ENCODE measurements at places on chromosomes 12 and 14.
A peak's percentile ranks its signal among the peaks of the same experiment; 100 is the strongest.

- DNase-seq, result no peak
Observed at GRCh38 chr12:11839091-11839641, 189.7 kb downstream of the ETV6 start.

DNA sequence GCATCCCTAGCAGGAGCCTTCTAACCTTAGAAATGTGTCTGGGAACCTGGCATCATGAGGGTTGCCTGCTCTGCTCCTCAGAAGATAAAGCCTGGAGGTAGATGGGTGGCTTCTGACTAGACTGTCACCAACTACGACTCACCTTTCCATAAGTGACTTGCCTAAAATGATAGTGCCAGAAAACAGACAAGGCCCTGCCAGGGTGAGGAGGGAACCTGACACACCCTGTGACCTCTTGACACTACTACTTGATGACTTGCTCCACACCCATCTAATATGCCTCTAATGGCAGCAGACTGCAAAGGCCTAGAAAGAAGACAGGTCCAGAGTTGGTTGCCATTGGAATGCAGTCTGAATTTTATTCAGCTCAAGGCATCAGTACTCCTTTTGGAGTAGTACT, 9.4 kb downstream of the RNF41 start:
- no peak for DNase-seq

DNA sequence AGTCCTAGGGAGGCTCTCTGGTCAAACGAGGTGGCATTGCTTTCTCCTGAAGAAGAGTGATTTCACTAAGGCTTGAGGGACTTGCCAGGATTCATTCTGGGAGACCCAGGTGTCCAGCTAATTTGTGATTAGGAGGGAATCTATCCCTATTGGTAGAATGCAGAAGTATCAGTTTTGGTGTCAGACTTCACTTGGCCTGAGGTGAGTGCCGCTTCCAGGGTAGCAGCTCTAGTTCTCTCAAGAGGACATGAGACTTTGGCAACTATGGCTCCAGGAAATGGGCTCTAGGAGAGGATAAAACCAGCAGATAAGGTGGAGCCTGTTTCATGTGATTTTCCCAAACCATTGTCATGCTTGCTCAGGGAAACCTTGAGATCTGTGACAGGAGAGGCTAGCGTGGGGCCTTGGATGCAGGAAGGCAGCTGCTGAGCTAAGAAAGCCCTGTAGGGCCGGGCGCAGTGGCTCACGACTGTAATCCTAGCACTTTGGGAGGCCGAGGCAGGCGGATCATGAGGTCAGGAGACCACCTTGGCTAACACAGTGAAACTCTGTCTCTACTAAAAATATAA, 11.6 kb upstream of the TMEM117 start:
- DNase-seq, result no peak

DNA sequence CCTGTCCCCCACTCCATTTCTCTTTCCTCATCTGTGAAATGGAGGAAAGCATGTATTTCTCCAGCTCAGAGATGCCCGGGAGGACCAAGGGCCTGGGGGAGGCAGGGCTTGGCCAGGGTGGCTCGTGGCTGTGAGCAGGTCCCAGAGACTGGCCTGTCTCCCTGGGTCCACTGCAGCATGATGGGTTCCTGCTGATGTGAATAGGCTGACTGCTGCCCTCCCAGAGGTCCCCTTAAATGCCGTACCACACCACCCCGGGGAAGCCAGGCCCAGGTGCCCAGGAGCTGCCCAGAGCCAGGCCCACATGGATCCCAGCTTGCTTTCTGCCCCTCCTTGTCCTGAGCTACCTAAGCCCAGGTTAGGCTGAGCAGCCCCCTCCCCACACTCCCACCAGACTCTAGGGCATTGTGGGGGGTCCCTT, 158.2 kb upstream of the C14orf180 start:
- peak; percentile 53 for DNase-seq

GRCh38 chr12:102167821-102168604, 29.6 kb downstream of the PMCH start:
- no peak for DNase-seq

GRCh38 chr12:108757856-108758255, 26.5 kb upstream of the CORO1C start:
- no peak for DNase-seq

GRCh38 chr14:75342762-75343599, 64.4 kb downstream of the FOS start:
- DNase-seq, result no peak

GRCh38 chr12:24488091-24488596, 460.8 kb downstream of the BCAT1 start:
- DNase-seq, result no peak

GRCh38 chr12:52086366-52086765, 6.9 kb downstream of the SMIM41 start:
- DNase-seq, result no peak

- no peak for DNase-seq
Observed at GRCh38 chr12:65699251-65699650, 125.0 kb upstream of the HMGA2 start.

- no peak for DNase-seq
Observed at GRCh38 chr14:103811189-103811588, 36.2 kb downstream of the PPP1R13B start.

- DNase-seq, result no peak
Observed at GRCh38 chr12:53924521-53925405, 13.9 kb upstream of the HOXC13 start.

DNA sequence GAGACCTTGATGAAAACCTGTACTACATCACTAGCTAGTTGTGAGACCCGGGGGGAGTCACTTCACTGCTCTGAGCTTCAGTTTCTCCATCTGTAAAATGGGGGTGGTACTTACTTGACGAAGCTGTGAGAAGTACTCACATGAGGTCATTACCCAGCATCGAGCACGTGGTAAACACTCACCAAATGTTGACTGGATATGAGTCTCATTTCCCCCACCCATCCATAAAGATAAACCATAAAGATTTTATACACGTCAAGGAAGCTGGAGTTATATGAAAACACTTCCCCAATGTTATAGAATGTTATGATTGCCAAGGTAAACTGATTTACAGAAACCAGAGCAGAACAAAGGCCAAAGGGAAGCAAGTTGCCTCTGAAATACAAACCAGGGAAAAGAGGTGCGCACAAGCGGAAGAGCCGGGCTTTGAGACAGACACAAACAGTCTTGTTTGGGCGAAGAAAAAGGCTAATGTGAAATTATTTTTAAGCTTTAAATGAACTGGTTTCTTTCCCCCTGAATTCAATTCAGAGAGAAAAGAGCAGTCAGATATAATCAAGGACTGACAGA, 536.8 kb downstream of the MED13L start:
- DNase-seq, result no peak

GRCh38 chr12:107704041-107704440, 18.4 kb downstream of the PWP1 start:
- DNase-seq, result no peak

- no peak for DNase-seq
Observed at GRCh38 chr12:48686615-48687334, 4.7 kb upstream of the KANSL2 start.

DNA sequence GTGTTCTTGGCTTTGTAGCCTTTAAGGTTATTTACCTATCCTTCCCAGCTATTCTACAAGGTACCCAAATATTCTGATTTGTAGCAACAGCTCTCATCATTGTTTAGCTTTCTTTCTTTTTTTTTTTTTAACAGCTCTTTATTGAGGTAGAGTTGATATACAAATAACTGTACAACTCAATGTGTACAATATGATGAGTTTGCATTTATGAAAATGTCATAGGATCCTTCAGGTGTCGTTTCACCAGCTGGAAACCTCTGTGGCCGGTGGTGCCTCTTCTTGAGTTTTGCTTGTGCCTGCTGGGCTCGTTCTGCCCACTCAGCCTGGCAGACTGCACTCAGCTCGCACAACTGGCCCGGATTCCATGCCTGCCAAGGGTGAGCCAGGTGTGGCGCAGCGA, 26.9 kb upstream of the TBPL2 start:
- no peak for DNase-seq

- no peak for DNase-seq
Observed at GRCh38 chr12:24373004-24373403, 423.5 kb upstream of the SOX5 start.

DNA sequence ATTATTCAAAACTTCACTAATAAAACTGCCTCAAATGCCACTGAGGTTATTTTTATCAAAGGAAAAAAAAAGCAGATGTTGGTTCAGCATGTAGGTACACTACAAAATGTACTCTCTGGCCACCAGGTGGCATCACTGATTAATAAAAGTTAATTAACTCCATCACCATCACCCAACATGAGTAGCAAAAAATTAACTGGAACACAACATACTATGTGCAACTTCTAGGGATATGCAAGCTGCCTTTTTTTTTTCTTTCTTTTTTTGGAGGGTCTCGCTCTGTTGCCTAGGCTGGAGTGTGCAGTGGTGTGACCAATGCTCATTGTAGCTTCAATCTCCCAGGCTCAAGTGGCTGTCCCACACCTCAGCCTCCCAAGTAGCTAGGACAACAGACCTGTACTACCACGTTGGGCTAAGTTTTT, 43.8 kb upstream of the NR2C1 start:
- peak; percentile 83 for DNase-seq

- no peak for DNase-seq
Observed at GRCh38 chr12:49843876-49844437, 1.1 kb upstream of the BCDIN3D start.

GRCh38 chr14:23578560-23579310, at the start of gene JPH4:
TSS of gene JPH4 (minus strand) at chr14:23578790. CDS start at chr14:23577453, 1,337 bp downstream.
- peak; percentile 34 for DNase-seq

GRCh38 chr14:61147831-61148549, 133.1 kb downstream of the TMEM30B start:
- peak; percentile 70 for DNase-seq

- DNase-seq, result no peak
Observed at GRCh38 chr12:128543460-128543859, 276.5 kb downstream of the TMEM132C start.

- no peak for DNase-seq
Observed at GRCh38 chr12:10398168-10398567, 8.3 kb upstream of the KLRK1 start.

DNA sequence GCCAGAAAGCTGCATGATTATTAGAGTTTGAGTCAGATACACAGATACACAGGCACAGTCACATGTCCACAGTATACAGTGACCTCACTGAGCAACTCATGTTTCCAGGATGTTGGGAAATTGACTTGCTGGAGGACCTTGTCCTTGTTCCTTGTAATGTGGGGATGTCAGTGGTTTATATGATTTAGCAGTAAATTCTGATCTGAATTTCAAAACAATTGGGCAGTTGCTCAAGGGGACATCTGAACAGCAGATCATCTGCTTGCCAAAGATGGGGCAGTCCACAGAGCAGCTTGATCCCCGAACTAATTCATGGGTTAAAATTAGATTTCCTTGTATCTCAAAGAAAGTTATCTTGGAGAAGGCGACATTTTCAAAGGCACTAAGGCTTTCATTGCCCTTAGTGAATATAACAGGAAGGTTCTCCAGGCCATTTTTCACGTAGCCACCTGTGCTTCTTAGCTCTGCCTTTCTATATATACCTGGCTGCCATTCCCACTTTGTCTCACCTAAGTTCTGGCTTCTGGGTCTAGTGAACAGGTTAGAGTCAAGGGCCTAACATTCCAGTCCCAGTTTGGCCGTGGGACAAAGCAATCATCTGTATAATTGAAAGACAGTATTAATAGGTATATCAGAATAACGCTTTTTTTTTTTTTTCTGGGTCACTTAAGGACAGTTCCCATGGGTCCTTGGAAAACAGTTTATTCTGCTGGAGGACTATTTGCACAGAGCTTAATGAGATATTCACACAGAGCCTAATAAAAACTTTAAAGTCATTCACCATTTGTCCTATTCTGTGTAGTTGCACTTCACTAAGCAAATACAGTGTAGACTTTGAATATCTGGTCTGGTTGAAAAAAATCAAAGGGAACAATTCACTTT, 64.9 kb upstream of the STRN3 start:
- DNase-seq, result peak; percentile 72

- no peak for DNase-seq
Observed at GRCh38 chr12:29609431-29610215, 112.1 kb upstream of the OVCH1 start.

- no peak for DNase-seq
Observed at GRCh38 chr14:23389396-23389795, 12.6 kb downstream of the CMTM5 start.

DNA sequence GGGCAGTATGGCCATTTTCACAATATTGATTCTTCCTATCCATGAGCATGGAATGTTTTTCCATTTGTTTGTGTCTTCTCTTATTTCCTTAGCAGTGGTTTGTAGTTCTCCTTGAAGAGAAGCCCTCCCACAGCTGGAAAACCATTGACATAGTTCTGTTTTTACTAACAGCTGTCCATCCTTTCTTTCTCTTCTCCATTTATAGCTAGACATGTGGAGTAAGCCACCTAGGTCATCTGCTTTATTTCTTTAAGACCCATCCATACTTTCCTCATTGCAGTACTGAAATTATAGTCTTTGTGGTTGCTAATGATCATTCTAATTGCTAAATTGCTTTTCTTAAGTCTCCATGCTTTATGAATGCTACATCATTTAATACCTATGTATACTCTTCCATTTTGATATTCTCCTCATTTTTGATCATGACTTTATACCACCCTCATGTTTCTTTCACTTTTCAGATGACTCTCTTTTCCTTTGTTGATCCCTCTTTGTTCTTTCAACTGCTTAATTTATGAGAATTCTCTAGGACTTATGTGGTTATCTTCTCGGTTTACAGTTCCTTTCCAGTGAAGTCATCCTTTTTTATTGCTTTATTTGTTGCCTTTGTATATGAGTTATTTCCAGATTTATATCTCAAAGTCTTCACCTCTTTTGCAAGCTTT, 114.2 kb downstream of the PCNX1 start:
- DNase-seq, result no peak

DNA sequence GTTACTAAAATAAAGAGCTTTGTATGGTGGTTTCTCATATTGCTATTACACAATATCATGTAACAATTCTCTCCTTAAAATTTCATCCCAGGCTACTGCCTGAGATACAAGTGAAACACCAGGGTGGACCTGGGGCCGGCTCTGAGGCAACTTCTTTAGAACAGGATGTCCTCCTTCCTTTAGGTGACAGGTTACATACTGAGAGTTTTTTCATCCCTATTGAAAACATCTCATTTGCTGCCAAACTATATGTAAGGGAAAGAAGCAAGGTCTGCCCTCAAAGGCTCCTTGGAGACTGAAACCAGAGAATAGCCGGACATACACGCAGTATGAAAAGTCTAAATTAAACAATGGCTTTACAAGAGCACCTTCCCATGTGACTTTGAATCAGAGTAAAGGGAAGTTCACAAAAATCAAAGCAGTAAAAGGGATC, 139.9 kb downstream of the DUSP6 start:
- peak; percentile 71 for DNase-seq

GRCh38 chr12:44287545-44287944, 451.7 kb downstream of the TMEM117 start:
- DNase-seq, result no peak

- DNase-seq, result no peak
Observed at GRCh38 chr14:81348061-81348460, 52.1 kb downstream of the STON2 start.
